ENCODE measurements at places on chromosomes 6 and 20. TPM values are rescaled to one million over a fixed set of nuclear protein-coding genes. Genes with fewer than 3 reads are reported as not detected.

GRCh38 chr6:98633886-98634285 lies 200.5 kb upstream of the POU3F2 start:
- no peak for DNase-seq

- no peak for DNase-seq
Observed at GRCh38 chr6:74115674-74116073, 419.7 kb downstream of the CD109 start.

GRCh38 chr6:139736325-139736906 lies 362.0 kb upstream of the CITED2 start:
- no peak for DNase-seq

- no peak for DNase-seq
Observed at GRCh38 chr6:82957171-82957867, 108.3 kb downstream of the UBE3D start.

GRCh38 chr20:2840967-2841531 lies 504 bp downstream of the VPS16 start:
- DNase-seq, result peak; percentile 51

The RSPO4 gene
- not detected for total RNA-seq

DNA sequence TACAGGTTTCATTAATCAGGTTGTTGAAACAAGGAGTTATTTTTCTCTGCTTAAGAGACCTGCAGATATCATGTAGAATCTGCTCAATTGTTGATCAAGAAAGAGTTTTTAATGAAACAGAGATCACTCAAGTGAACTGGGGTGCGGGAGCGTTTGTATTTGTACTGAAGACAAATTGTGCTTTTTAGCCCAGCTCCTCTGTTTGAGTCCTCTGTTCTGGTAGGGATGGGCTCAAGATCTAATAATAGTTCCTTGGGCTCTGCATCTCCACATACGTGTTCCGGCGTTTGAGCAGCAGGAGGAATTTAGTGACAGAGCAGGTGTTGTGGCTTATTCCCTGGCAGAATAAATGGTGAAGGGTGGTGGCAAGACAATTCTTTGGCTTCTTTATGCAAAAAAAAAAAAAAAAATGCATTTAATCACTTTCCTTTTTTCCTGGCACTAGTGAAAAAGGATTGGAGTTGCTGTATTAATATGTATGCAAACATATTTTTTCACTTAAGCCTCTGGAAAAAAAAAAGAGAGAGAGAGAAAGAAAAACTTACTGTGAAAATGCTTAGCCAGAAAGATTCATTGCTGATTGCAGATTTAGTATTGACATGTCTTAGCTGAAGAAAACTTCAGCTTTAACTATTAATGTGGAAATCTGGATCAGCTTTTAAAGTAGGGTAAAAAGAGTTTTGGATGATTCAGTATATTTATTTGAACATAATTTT lies 4.0 kb downstream of the CITED2 start:
- DNase-seq, result no peak

The CABLES2 gene
- 2.1 TPM for total RNA-seq

Measured in thoracic aorta (tissue), 2 donors.